Chondrocyte (in vitro differentiated cells): ENCODE measurements at places on chromosomes 3 and 15. TPM values are rescaled to one million over a fixed set of nuclear protein-coding genes. Genes with fewer than 3 reads are reported as not detected.

DNA sequence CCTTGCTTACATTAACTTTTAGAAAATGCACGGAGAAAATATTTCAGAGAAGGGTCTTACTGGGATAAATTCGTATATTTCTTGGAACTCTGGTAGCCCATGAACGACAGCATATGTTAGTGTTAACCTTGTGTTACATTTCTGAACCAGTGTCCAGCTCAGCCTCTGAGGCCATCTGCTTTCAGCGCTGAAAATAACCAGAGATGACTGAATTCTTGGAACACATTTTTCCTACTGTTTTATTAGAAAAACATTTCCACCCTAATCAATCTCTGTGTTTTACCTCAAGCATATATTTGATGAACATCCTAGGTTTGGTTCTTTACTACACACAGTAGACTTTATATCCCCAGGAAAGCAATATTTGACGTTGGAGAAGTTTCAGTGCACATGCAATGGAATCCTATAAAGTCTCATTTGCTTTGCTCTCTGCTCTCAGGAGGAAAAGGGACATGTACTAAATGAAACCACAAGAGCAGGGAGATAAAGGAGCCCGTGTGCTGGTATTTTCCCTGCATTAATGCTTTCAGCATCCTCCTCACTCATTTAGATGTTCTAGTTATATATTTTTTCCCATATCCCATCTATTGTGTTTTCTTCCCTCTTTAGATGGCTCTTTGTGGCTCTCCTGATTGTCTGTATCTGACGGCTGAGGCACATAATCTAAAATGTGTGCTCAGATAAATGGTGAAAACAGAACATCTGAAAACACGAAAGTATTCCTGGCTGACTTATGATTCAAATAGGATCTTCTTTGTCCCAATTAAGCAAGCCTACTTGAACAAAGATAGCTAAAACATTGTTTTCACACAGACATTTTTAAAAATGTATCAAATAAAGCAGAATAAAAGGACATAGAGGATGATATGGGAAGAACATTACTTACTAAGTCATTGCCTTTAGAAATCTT is 151.7 kb upstream of the KCNMB2 start:
- H3K27me3 ChIP-seq, result no peaks in the 10 kb centered on the region
- peak overlapping the region; percentile 75 for H3K27ac ChIP-seq
- no peaks in the 10 kb centered on the region for H3K36me3 ChIP-seq
- no peak for DNase-seq
- peak overlapping the region; percentile 26 for H3K4me3 ChIP-seq

GRCh38 chr3:183551930-183552329 is 3.6 kb downstream of the KLHL6 start:
- no peak overlapping the region for H3K4me3 ChIP-seq
- no peak for DNase-seq
- H3K27me3 ChIP-seq, result no peaks in the 10 kb centered on the region
- H3K4me1 ChIP-seq, result peaks cover 42% of the 10 kb centered on the region
- H3K27ac ChIP-seq, result no peak overlapping the region

DNA sequence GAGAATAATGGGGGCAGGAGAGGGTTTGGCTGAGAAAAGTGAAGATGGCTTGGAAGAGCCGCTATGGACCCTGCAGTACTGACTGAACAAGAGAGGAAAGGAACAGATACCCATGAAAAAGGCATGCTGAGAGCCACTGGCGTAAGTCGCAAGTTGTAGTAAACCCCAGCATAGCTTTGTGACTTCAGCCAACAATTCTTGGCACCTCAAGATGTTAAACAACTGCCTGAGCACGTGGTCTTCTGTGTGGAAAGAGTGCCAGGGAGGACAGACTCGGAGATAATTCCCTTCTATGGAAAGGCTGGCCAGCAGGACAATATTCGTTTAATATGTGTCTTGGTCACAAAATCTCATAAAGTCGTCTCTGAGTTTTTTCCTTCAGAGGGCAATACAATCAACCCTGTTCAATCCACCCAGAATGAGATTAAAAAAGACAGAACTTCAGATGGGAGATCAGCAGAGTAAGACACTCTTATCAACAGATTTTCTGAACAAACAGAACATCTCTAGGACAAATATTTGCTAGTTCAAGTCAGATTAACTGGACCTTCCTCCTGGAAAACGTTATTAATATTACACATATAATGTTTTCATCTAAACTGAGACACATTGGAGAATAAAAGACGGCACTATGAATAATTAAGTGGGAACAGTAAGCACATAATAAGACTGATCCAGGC is 49.2 kb downstream of the NEK10 start:
- no peak overlapping the region for H3K4me3 ChIP-seq
- peaks cover 36% of the 10 kb centered on the region for H3K4me1 ChIP-seq

GRCh38 chr15:55694652-55695150 is 48.3 kb downstream of the PRTG start:
- no peaks in the 10 kb centered on the region for H3K36me3 ChIP-seq
- H3K4me3 ChIP-seq, result no peak overlapping the region
- H3K4me1 ChIP-seq, result peaks cover 15% of the 10 kb centered on the region
- H3K27me3 ChIP-seq, result no peaks in the 10 kb centered on the region
- no peak overlapping the region for H3K27ac ChIP-seq

- DNase-seq, result no peak
- H3K27ac ChIP-seq, result peak overlapping the region; percentile 94
- H3K4me3 ChIP-seq, result peak overlapping the region; percentile 4
- H3K36me3 ChIP-seq, result no peaks in the 10 kb centered on the region
Observed at GRCh38 chr3:60304112-60304511, 947.1 kb downstream of the FHIT start.

DNA sequence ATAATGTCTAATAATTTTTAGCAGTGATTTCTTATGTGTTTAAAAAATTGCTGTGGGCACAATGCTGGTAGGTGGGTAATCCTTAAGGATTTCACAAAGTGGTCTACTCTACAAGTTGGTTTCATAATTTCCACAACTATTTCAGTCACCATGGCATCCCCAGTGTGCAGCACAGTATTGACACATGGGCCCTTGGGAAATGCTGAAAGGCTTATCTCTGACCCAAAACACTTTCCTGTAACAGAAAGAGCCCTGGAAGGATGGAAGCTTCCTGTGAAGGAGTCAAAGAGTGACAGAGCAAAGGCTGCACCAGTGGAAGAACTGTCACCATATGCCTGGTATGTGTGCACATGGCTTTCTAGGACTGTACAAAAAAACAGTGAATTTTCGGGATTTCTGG is 153.7 kb downstream of the ANO10 start:
- H3K36me3 ChIP-seq, result peaks cover 7% of the 10 kb centered on the region
- DNase-seq, result no peak
- no peaks in the 10 kb centered on the region for H3K27me3 ChIP-seq
- no peaks in the 10 kb centered on the region for H3K4me1 ChIP-seq
- no peak overlapping the region for H3K4me3 ChIP-seq

DNA sequence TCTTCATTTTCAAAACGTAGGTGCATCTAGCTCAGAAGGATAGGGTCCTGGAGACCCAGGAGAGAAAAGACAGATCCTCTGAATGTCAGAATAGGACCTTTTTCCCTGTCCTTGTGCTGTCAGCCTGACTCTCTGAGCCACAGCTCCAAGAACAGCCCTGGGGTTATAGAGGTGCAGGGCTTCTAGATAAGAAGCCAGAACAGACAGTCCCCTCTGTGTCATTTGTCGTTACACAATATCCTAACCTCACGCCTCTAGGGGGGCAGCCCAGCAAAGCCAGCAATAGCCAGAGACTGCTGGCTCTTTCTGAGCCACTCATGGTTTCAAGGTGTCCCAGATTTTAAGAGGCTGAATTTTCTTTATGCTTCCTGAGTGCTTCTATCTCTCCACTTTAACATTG is 153.2 kb upstream of the THBS1 start:
- no peak overlapping the region for H3K4me3 ChIP-seq
- DNase-seq, result no peak
- peaks cover 25% of the 10 kb centered on the region for H3K4me1 ChIP-seq
- no peaks in the 10 kb centered on the region for H3K27me3 ChIP-seq
- no peaks in the 10 kb centered on the region for H3K36me3 ChIP-seq

DNA sequence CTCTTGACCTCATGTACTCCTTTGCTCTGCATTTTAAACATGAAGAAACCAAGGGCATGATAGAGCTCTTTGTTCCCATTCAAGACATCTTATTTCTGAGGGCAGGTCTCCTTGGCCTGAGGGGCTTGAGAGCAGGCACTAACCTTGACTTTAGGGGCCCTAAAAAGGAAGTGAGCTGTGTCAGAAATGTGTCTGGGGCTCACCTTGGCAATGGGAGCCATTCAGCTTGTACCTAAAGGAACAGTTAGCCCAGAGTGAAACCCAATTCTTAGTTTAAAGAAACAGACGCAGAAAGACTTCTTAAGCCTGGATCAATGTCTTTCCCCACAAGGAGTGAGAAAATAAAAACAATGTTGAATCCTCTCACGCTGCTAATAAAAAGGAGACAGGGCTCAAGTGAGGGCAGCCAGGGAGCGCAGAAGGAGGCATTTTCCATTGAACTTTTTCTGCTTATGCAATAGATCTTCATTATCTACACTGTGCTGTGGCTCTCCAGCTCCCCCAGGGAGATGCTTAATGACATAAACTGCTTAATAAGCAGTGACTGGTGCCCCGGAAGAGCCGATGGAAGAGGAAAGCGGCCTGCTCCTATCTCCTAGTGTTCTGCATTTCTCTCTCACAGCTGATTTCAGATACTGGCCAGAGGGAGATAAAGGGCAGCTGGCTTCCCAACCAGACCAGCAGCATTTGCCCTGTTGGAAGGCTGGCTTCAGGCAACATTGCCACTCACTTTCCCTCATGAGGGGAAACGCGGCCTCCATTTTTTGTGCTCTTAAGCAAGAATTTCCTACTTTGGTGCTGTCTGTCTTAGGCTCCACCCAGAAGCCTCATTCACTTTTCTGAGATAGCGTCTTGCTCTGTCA is 152.0 kb downstream of the OPA1 start:
- no peak overlapping the region for H3K27ac ChIP-seq
- DNase-seq, result no peak
- no peak overlapping the region for H3K4me3 ChIP-seq

DNA sequence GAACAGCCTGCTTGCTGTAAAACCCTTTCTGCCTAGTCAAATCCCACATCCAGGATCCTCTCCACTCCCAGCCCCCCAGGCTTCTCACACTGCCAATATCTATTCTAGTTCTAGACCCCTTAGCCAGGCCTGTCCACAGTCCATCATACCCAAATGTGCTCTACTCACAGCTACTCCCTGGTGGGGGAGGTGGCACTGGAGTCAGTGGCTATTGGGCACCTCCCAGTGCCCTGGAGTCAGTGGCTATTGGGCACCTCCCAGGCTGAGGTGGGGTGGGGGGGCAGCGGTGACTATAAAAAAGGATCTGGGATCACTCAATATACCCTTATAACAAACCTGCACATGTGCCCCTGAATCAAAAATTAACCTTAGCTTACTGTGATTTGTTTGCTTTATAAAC is 773 bp upstream of the DISP2 start:
- no peak overlapping the region for H3K27ac ChIP-seq
- H3K27me3 ChIP-seq, result peaks cover 3% of the 10 kb centered on the region

GRCh38 chr15:65377105-65377975 is 462 bp downstream of the IGDCC3 start:
- peak; percentile 85 for DNase-seq
- H3K4me3 ChIP-seq, result peak overlapping the region; percentile 77
- H3K27ac ChIP-seq, result peak overlapping the region; percentile 32
- H3K4me1 ChIP-seq, result peaks cover 16% of the 10 kb centered on the region
- peaks cover 33% of the 10 kb centered on the region for H3K27me3 ChIP-seq
- peaks cover 4% of the 10 kb centered on the region for H3K36me3 ChIP-seq

- peaks cover 1% of the 10 kb centered on the region for H3K36me3 ChIP-seq
- no peak overlapping the region for H3K27ac ChIP-seq
- peaks cover 11% of the 10 kb centered on the region for H3K27me3 ChIP-seq
- no peak for DNase-seq
- H3K4me3 ChIP-seq, result no peak overlapping the region
Observed at GRCh38 chr15:37940876-37941275, 6.4 kb downstream of the TMCO5A start.

MUC13 gene
- total RNA-seq, result not detected in 3 replicates

NR2E3 gene
- total RNA-seq, result not detected in 3 replicates
